ENCODE measurements at places on chromosomes 5 and 9. TPM values are rescaled to one million over a fixed set of nuclear protein-coding genes. Genes with fewer than 3 reads are reported as not detected.

DNA sequence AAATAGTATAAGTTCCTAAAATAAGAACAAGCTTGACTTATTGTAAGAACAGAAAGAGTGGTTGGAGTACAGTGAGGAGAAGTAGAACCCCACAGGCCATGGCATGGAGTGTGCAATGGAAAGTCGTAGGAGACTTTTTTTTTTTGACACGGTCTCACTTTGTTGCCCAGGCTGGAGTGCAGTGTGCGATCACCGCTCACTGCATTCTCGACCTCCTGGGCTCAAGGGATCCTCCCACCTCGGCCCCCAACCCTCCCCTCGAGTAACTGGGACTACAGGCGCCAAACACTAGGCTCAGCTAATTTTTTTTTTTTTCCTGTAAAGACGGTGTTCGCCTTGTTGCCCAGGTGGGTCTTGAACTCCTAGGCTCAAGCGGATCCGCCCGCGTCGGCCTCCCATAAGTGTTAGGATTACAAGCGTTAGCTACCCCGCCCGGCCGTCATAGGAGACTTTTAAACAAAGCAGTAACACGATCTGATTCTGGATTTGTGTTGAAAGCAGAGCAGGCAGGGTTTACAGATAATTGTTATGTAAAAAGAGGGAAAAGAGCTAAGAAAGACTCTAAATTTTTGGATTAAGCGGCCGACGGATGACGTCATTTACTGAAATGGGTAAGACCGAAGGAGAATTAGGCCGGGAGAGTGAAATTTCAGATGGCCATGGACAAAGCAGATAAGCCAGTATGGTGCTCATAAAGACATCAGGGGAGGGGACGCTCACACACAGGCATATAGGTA is 752 bp downstream of the TSTD2 start:
- H3K27me3 ChIP-seq = no peaks in the 10 kb centered on the region
- H3K27ac ChIP-seq = peak overlapping the region; percentile 99
- no peaks in the 10 kb centered on the region for H3K36me3 ChIP-seq
- H3K4me3 ChIP-seq = peak overlapping the region; percentile 67
- peaks cover 45% of the 10 kb centered on the region for H3K4me1 ChIP-seq

GRCh38 chr5:75435096-75435495 is 76.3 kb downstream of the CERT1 start:
- H3K4me3 ChIP-seq = no peak overlapping the region
- DNase-seq = no peak
- H3K36me3 ChIP-seq = no peaks in the 10 kb centered on the region

DNA sequence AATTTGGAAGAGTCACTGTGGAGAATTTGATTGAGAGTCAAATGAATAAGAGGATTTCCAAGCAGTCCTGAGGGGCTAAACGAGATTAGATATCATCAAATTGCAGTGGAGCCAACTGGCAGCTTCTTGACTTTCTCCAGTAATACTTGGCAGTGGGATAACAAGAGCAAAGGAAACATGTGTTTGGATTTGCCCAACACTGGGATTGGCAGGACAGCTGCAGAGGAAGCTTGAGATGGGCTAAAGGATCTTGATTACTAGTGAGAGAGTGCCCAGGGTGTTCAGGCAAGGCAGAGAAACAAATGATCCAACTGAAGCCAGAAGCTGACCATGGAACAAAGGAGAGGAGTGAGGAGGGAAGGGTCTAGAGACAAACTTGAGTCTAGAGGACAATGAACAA is 356.0 kb upstream of the ISL1 start:
- DNase-seq = no peak
- H3K4me1 ChIP-seq = no peaks in the 10 kb centered on the region
- H3K36me3 ChIP-seq = no peaks in the 10 kb centered on the region
- H3K4me3 ChIP-seq = no peak overlapping the region
- H3K27me3 ChIP-seq = no peaks in the 10 kb centered on the region

The RLN1 gene
- total RNA-seq = not detected

The ACOT12 gene
- not detected for total RNA-seq

The PCDHA4 gene
- total RNA-seq = 2.3 TPM

Data from upper lobe of left lung (tissue), 6 donors.